ENCODE measurements at places on chromosomes 12 and 14. TPM values are rescaled to one million over a fixed set of nuclear protein-coding genes. Genes with fewer than 3 reads are reported as not detected.
A peak's percentile ranks its signal among the peaks of the same experiment; 100 is the strongest.

- H3K27me3 ChIP-seq: no peaks in the 10 kb centered on the region
- no peaks in the 10 kb centered on the region for H3K36me3 ChIP-seq
- H3K4me1 ChIP-seq: no peaks in the 10 kb centered on the region
- H3K4me3 ChIP-seq: no peak overlapping the region
- DNase-seq: no peak
Measured at GRCh38 chr12:27936196-27936595, 36.3 kb downstream of the PTHLH start.

GRCh38 chr12:123482876-123483275 lies 24.9 kb downstream of the SNRNP35 start:
- H3K4me3 ChIP-seq: no peak overlapping the region
- H3K27me3 ChIP-seq: no peaks in the 10 kb centered on the region
- H3K27ac ChIP-seq: no peak overlapping the region
- no peak for DNase-seq
- H3K36me3 ChIP-seq: no peaks in the 10 kb centered on the region
- H3K4me1 ChIP-seq: peaks cover 19% of the 10 kb centered on the region

DNA sequence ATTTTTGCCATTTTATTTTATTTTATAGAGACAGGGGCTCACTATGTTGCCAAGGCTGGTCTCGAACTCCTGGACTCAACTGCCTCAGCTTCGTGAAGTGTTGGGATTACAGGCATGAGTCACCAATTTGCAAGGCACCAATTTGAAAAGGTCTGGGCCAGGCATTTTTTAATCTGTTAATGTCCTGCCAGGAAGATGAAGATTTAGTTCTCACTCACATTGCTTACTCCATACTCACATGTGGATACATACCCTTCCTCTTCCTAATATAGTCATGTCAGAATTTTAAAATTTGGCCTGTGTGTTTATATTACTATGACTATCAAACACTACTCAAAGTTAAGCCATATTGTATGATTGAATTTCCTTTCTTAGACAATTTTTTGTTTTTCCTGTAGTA lies 15.3 kb upstream of the EML1 start:
- no peaks in the 10 kb centered on the region for H3K36me3 ChIP-seq
- DNase-seq: no peak

DNA sequence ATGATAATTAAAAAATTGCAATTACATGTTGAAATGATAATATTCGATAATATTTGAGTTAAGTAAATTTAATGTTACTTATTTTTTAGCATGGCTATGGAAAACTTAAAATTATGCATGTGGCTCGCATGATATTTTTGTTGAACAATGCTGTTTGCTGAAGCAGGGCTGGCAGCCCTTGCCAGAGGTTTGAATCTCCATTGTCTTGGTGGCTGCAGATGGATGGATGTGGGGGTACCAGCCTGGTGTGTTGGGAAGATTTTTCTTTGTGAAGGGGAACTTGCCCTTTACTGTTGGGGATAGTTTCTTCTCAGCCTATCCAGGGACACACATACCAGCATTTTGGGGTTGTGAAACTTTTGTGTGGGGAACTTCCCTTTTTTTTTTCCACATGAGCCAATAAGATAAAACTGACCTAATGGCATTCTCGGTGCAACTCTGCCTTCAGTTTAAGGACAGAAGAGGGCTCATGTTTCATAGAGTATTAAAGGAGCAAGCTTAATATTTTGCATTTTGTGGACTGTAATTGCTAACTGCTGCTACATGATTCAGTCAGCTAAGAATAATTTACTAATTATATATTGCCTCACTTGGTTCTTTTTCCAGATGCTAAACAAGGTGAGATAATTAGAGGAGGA lies 8.8 kb downstream of the RASSF3 start:
- no peak for DNase-seq
- no peak overlapping the region for H3K4me3 ChIP-seq
- H3K27ac ChIP-seq: peak overlapping the region; percentile 10
- H3K27me3 ChIP-seq: no peaks in the 10 kb centered on the region

DNA sequence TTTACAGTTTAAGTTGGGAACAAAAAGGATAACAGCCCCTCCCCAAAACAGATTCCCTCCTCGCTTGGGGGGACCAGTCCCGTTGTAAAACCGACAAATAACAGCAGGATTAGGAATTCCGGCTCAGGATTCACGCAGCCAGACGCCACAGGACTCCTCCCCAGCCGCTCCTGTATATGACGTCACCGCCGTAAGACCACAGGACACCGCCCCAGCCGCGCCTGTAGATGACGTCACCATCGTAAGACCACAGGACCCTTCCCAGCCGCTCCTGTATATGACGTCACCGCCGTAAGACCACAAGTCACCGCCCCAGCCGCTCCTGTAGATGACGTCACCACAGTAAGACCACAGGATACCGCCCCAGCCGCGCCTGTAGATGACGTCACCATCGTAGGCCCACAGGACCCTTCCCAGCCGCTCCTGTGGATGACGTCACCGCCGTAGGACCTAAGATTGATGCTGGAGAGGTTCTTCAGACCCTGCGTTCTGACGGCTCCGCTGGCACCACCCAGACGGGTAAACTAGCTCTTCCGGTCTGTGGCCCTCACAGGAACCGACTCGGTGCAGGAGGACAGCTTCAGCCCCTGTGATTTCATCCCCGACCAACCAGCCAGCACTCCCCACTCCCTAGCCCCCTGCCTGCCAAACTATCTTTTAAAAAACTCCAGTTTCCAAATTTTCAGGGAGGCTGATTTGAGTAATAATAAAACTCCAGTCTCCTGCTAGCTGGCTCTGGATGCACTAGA lies 43.9 kb upstream of the FBRSL1 start:
- H3K27ac ChIP-seq: peak overlapping the region; percentile 90
- H3K27me3 ChIP-seq: no peaks in the 10 kb centered on the region
- no peaks in the 10 kb centered on the region for H3K36me3 ChIP-seq
- peak; percentile 62 for DNase-seq

DNA sequence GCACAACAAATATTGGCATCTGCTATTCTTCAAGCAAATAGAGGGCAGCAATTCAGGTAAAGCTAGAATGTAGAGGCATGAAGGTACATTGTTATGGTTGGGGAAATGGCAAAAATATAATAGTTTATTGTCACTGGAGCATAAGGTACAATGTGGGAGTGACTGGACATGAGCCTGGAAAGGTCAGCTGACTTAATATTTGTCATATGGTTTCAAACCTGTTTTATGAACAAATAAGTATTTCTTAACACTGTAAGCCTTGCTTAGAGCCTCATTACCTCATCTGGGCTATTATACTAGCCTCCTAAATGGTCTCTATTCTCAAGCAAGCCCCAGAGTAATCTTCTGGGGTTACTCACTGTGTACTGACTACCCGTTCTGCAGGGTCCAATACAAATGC lies 33.7 kb downstream of the FAM177A1 start:
- no peak overlapping the region for H3K27ac ChIP-seq
- DNase-seq: no peak
- H3K4me3 ChIP-seq: no peak overlapping the region

GRCh38 chr14:27390155-27390554 lies 792.3 kb upstream of the NOVA1 start:
- H3K27me3 ChIP-seq: no peaks in the 10 kb centered on the region
- H3K27ac ChIP-seq: no peak overlapping the region
- no peak overlapping the region for H3K4me3 ChIP-seq
- no peaks in the 10 kb centered on the region for H3K4me1 ChIP-seq
- DNase-seq: no peak

GRCh38 chr12:117027251-117028086 lies 71.7 kb downstream of the TESC start:
- H3K36me3 ChIP-seq: no peaks in the 10 kb centered on the region
- DNase-seq: no peak
- no peak overlapping the region for H3K4me3 ChIP-seq
- no peaks in the 10 kb centered on the region for H3K27me3 ChIP-seq

The LBHD2 gene
- not detected for total RNA-seq

The TAS2R9 gene
- not detected for total RNA-seq

The TRHDE gene
- total RNA-seq: not detected

The RGS6 gene
- total RNA-seq: 0.60 TPM

The RASSF9 gene
- not detected for total RNA-seq

The POTEG gene
- not detected for total RNA-seq

The STK38L gene
- 27.7 TPM for total RNA-seq

Data from CD8-positive, alpha-beta memory T cell (primary cell).